HS-27A (cell line): ENCODE measurements at places on chromosomes 11 and 22.

GRCh38 chr11:34300026-34300925 is 57.5 kb downstream of the ABTB2 start:
- no peak for DNase-seq

- no peak for DNase-seq
Measured at GRCh38 chr11:33893711-33894397, 2.0 kb upstream of the LMO2 start.

GRCh38 chr11:46490666-46491065 is 99.1 kb upstream of the CHRM4 start:
- no peak for DNase-seq

DNA sequence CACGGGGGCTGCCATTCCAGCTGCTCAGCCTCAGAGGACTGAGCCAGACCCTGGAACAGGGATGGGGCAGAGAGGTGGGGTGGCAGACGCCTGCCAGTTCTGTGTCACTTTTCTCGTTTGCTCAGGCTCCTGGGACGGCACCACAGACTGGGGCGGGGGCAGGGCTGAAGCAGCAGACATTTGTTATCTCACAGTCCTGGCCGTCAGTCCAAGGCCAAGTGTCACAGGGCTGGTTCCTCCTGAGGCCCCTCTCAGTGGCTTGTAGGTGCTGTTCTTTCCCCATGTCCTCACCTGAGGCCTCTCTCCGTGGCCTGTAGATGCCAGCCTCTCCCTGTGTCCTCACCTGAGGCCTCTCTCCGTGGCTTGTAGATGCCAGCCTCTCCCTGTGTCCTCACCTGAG is 24.7 kb downstream of the TPCN2 start:
- DNase-seq, result no peak

DNA sequence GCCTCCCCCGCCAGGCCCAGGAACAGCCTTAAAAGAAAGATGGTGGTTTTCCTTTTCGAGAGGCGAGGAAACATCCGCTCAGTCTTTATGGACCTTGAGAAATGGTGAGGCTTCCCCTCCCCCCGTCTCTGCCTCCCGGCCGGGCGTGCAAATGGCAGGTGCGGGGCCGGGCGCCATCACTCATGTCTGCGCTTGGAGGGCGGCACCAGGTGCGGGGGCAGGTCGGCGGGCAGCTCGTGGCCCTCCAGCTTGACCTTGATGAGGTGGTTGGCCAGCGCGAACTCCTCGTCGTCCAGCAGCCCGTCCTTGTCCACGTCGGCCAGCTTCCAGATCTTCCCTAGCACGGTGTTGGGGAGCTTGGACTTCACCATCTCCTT is 9.7 kb upstream of the CDC42BPG start:
- no peak for DNase-seq
